NCI-H69 (cell line): ENCODE measurements at places on chromosomes 1 and 21.

DNA sequence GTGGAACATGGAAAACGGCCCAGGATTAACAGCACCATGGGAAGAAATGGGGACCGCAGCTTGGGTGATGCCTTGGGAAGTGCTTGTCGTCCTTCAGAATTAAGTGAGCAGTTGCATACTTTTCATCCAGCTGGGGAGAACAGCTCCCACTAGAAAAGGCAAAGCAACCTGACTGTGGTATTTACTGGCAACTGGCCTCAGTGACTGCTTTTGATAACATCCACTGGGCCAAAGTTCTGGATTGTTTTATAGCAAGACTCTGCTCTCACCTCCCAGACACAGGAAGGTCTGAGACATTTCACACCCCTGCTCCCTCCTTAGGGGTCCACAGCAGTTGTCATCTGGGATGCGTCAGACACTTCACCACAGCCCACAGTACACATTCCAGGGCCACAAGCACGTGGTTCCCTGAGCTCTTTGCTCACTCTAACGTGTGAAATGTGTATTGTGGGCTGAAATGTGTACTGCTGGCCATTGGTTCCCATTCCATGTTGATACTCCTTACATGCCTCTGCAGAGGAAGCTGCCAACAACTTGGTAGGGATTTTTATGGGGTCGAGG, 6.6 kb downstream of the PAPPA2 start:
- no peak for DNase-seq

GRCh38 chr1:108722292-108722691, 9.6 kb downstream of the FNDC7 start:
- DNase-seq = no peak

- peak; percentile 59 for DNase-seq
These were observed 24.6 kb upstream of the CASQ2 start for GRCh38 chr1:115793162-115793561.

DNA sequence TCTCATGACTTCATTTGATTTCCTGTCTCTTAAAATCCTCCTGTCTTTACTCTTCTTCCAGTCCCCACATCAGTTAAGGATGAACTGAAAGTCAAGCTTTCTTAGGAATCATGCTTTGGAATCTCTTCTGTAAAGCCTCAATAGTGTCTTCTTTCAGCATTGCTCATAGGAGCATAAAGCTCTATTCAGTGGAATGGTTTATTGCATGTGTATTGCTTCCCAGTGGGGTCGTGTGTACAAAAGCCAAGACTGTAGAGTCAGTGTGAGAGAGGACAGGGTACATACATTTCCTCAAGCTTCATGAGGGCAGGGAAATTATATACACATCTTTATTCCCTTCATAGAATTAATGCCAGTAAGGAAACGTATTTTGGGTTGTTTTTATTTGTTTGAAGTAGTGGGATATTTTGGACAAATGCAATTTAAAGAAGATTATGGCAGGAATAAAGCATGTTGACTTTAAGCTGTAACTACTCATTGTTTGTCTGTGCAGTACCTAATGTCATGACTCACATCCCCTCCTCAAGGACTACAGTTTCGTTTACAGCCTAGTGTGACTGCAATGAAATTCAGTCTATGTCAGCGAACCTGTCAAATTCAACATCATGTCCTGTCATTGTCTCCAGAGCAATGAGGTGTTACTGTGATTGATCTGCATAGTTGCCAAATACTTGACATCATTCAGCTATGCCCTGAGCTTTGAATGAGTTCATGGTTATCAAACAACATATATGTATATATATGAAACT, 2164.2 kb downstream of the NCAM2 start:
- peak; percentile 49 for DNase-seq
